Renal pelvis (tissue), 12 donors: ENCODE measurements at places on chromosomes 6 and 20. TPM values are rescaled to one million over a fixed set of nuclear protein-coding genes. Genes with fewer than 3 reads are reported as not detected.

GRCh38 chr6:56032715-56033260, 157.4 kb upstream of the BMP5 start:
- DNase-seq = no peak

- DNase-seq = no peak
Observed at GRCh38 chr6:81894306-81894705, 141.8 kb upstream of the TENT5A start.

GRCh38 chr6:151339369-151339768, 52.0 kb downstream of the ZBTB2 start:
- DNase-seq = no peak

The ERVFRD-1 gene
- 0.20 TPM for polyA plus RNA-seq

The LAMA4 gene
- 93.6 TPM for polyA plus RNA-seq

GRCh38 chr6:494394-494793, 102.8 kb downstream of the IRF4 start:
- DNase-seq = no peak

DNA sequence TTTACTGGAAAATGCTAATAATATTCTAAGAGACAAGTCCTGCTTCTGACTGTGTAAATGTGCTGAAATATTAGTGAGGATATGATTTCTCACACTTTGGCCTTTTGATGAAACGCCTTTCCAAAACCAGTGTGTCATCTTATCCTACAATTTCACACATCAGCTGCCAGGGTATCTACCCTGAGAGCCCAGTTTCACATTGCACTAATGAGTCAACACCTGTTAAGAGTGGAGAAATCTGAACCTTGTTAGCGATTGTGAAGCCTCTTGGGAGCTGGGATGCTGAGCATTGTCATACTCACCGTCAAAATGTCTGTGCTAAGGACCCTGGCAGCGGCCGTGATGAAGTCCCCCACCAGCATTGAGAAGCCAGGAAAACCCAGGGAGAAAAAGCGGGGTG, 166.0 kb downstream of the RALGAPA2 start:
- no peak for DNase-seq

The BNIP5 gene
- 0.19 TPM for polyA plus RNA-seq

- no peak for DNase-seq
Observed at GRCh38 chr20:9322661-9323060, 191.7 kb upstream of the LAMP5 start.

The SEL1L2 gene
- polyA plus RNA-seq = not detected

The CDSN gene
- polyA plus RNA-seq = not detected

GRCh38 chr20:137668-138490, 4.5 kb upstream of the DEFB126 start:
- DNase-seq = no peak

The TNFRSF21 gene
- polyA plus RNA-seq = 30.8 TPM

- no peak for DNase-seq
Observed at GRCh38 chr6:128784266-128784665, 98.7 kb upstream of the LAMA2 start.
